Vagina (tissue), 2 donors: ENCODE measurements at places on chromosomes 2 and 18. TPM values are rescaled to one million over a fixed set of nuclear protein-coding genes. Genes with fewer than 3 reads are reported as not detected.

Gene SERPINB4
- total RNA-seq: 77.3 TPM

- no peaks in the 10 kb centered on the region for H3K36me3 ChIP-seq
- H3K27ac ChIP-seq: peak overlapping the region; percentile 63
- H3K4me3 ChIP-seq: no peak overlapping the region
- peaks cover 39% of the 10 kb centered on the region for H3K4me1 ChIP-seq
- no peaks in the 10 kb centered on the region for H3K27me3 ChIP-seq
Measured at GRCh38 chr18:50097702-50098101, 97.2 kb downstream of the MYO5B start.

- H3K36me3 ChIP-seq: no peaks in the 10 kb centered on the region
- DNase-seq: no peak
- no peak overlapping the region for H3K4me3 ChIP-seq
- no peak overlapping the region for H3K27ac ChIP-seq
- H3K4me1 ChIP-seq: peaks cover 11% of the 10 kb centered on the region
Measured at GRCh38 chr18:47260120-47260923, 8.9 kb upstream of the SKOR2 start.

Gene HJURP
- total RNA-seq: 2.2 TPM
